Muscle of back (tissue), 13 donors: ENCODE measurements at places on chromosomes 16 and 17. TPM values are rescaled to one million over a fixed set of nuclear protein-coding genes. Genes with fewer than 3 reads are reported as not detected.
A peak's percentile ranks its signal among the peaks of the same experiment; 100 is the strongest.

Gene MT4
- not detected for polyA plus RNA-seq

Gene SMTNL2
- polyA plus RNA-seq, result 107 TPM

- DNase-seq, result no peak
Observed at GRCh38 chr17:41199421-41200078, 9.9 kb downstream of the KRTAP9-1 start.

GRCh38 chr17:39200070-39200879, at the start of gene RPL19:
Gene RPL19 (plus strand): TSS chr17:39200283. CDS start chr17:39200345, 62 bp downstream.
- peak; percentile 93 for DNase-seq

DNA sequence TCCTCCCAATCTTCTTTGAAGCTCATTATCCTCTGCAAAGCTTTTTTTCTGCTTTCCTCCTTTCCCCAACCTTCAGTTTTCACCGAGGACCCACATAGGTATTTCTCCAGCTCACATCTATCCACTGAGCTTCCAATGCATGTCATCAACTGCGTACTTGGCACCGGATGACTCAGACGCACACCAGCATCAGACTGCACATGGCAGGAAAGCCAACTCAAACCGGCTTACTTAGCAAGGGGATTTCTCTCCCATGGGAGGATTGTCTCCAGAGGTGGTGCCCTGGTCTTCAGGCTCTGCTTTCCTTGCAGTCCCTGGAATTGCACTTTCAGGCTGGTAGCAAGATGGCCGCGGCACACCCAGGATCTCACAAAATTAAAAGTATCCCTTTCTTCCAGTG, 1.7 kb upstream of the AKTIP start:
- no peak for DNase-seq

- DNase-seq, result no peak
Observed at GRCh38 chr17:32805029-32805976, 71.6 kb downstream of the MYO1D start.

DNA sequence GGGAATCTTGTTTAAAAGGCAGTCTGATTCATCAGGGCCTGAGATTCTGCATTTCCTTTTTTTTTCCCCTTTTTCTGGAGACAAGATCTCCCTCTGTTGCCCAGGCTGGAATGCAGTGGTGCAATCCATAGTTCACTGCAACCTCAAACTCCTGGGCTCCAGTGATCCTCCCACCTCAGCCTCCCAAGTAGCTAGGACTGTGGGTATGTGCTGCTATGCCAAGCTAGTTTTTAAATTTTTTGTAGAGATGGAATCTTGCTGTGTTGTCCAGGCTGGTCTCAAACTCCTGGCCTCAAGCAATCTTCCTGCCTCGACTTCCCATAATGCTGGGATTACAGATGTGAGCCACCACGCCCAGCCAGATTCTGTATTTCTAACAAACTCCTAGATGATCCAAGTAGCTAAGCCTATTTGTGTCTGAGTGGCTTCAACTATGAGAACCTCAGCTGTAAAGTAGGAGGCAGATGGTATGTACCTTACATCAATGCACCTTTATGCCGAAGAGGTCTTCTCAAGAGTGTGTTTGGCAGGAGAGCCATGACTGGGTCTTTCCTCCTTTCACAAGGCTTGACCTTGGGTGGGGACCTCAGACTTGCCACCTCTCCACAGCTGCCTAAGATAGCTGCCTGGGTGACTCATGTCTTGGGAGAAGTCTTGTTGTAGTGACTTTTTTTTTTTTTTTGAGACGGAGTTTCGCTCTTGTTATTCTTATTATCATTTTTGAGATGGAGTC, 10.9 kb downstream of the LDAF1 start:
- DNase-seq, result no peak

- no peak for DNase-seq
Observed at GRCh38 chr16:80806289-80806688, 1.9 kb upstream of the CDYL2 start.
